ENCODE measurements at places on chromosomes 4 and X.
A peak's percentile ranks its signal among the peaks of the same experiment; 100 is the strongest.

DNA sequence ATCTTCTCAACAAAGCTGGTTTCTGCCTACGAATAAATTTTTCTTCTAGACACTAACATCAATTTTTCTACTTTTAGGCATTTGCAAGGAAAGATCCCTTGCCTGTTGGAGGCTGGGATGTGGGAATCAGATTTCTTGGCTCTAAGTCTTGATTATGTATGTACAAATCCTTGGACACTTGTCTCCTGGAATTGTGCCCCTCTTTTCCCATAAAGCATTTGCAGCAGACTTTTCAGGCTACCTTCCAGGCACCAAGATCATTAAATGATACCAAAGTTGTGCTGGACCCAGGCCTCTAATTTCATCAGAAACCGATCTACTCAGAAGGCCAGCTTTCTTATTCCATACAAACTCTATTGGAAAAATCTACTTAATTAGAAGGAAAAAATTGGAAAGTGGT lies 339.5 kb upstream of the DIPK2B start:
- no peak for DNase-seq

GRCh38 chrX:21632027-21632426 lies 26.1 kb downstream of the KLHL34 start:
- no peak for DNase-seq

DNA sequence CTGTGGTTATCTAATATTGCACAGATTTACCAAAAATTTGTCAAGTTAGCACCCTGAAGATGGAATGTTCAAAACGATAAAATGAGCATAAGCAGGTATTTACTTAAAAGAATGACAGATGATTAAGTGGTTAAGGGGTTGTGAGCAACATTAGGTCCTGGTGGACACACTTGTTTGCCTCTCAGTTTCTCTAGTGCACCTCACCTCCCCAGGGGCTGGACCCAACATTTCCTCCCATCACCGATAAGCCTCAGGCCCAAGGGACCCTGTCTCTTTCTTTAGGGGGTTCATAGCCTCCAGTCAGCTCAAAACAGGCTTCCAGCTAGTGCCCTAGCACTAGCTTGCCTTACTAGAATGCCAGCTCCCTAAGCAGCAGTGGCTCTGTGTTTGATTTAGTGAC lies 88.0 kb downstream of the ATP11C start:
- no peak for DNase-seq

DNA sequence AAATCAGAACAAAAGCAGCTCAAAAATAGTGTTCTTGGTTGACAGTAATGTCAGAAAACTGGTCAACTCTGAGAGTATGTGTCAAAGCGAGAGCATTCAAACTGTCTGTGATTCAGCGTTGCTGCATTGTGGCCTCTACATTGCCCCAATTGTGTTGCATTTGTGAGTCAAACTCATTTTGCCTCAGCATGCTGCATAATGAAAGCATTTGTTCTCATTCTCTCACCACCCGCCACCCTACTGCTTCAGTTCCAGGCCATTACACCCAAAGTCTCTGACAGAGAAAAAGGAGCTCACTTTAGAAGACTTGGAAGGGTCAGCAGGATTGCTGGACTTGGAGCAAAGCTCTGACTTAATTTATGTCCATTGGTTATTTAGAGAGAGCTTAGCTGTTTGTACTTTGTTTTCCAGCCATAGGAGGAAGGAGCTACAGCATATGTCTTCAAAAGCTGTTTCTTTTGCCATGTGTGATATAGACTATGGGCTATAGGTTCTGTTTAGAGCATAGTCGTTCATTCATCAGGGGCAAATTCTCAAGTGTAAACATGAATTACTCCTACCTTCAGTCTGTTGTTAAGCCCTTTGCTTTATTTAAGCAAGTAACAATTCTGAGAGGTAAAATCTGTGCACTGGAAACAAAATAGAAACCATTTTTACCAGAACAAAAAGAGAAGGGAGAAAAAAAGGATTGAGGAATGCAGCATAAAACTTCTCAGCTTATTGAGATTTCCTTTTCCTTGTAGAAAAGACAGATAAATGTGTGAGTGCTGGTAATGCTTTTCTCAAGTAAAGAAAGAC lies 153.4 kb upstream of the ANK2 start:
- no peak for DNase-seq

GRCh38 chr4:27428661-27429060 lies 568.0 kb downstream of the STIM2 start:
- no peak for DNase-seq

DNA sequence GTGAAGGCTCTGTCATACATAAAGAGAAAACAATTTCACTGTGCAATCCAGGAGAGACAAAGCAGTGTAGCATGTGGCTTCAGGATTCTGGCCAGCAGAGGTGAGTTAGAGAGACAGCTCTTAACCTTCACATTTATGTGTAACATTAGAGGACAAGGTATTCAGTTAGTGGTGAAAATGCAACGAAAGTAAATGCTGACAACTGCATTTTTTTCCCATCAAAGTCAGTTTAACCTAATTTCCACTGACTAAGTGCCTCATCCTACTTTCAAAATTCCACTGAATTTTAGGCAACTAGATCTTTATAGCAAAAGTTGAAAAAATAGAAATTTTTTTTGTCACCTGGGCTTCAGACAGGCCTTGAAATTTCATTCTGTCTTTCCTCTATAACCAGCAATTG lies 130.8 kb upstream of the LNX1 start:
- no peak for DNase-seq

GRCh38 chr4:150261571-150261970 lies 183.3 kb downstream of the DCLK2 start:
- no peak for DNase-seq

DNA sequence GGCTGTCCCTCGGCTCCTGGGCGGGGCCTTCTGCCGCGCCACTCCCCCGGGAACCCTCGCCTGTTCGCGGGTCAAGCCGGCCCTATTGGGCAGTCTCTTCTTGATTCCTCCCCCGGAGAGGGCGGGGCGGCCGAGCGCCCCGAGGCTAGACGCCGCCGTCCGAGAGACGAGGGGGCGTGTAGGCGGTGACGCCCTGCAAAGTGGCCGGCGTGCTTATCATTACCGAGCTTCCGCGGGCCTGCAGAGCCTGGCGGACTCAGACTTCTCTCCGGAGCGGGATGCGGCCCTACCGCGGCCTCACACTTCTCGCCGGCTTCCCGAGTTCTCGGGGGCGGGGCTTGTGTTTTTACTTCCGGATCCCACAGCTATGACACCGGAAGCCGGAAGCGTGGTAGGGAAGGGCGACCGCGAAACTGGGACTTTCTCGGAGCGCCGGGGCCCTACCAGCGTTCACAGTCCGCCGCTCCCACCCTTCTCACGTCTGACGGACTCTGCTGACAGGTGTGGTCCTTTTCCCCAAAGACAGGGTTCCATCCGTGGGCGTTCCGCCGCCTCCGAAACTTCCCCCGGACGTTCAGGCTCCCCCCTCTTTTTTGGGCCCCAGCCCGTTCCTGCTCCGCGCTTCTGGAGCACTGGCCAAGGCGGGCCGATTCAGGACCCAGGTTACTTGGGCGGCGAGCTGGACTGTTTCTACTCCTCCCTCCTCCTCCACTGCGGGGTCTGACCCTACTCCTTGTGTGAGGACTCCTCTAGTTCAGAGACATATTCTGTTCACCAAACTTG lies at the start of gene IKBKG:
TSS of gene IKBKG (plus strand) at position 376 of the 783 bp plus-strand sequence. CDS start 4,383 bp downstream, outside the sequence.
- peak; percentile 78 for DNase-seq

GRCh38 chrX:124504111-124504983 lies 158.0 kb downstream of the SH2D1A start:
- no peak for DNase-seq

- DNase-seq: no peak
Observed at GRCh38 chr4:182369211-182369610, 126.0 kb downstream of the TENM3 start.

GRCh38 chr4:81792521-81792920 lies 320.8 kb upstream of the RASGEF1B start:
- no peak for DNase-seq

DNA sequence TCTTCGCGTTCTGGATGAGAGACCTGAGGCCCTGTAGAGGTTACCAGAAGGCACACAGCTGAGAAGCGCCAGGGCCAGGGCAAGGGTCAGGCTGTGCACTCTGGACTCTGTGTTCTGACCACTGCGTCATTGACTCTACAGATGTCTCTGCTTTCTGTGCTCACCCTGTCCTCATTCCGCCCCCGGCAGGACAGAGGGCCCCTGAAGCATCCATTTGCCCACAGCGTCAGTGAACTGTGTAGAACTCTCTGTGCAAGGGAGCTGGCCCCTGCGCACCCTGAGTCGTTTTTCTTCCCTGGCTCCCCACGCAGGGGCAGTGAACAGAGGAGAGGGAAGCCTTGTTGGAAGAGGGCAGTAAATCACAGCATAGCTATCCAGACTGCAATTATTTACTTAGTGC lies 6.1 kb upstream of the WAS start:
- no peak for DNase-seq

DNA sequence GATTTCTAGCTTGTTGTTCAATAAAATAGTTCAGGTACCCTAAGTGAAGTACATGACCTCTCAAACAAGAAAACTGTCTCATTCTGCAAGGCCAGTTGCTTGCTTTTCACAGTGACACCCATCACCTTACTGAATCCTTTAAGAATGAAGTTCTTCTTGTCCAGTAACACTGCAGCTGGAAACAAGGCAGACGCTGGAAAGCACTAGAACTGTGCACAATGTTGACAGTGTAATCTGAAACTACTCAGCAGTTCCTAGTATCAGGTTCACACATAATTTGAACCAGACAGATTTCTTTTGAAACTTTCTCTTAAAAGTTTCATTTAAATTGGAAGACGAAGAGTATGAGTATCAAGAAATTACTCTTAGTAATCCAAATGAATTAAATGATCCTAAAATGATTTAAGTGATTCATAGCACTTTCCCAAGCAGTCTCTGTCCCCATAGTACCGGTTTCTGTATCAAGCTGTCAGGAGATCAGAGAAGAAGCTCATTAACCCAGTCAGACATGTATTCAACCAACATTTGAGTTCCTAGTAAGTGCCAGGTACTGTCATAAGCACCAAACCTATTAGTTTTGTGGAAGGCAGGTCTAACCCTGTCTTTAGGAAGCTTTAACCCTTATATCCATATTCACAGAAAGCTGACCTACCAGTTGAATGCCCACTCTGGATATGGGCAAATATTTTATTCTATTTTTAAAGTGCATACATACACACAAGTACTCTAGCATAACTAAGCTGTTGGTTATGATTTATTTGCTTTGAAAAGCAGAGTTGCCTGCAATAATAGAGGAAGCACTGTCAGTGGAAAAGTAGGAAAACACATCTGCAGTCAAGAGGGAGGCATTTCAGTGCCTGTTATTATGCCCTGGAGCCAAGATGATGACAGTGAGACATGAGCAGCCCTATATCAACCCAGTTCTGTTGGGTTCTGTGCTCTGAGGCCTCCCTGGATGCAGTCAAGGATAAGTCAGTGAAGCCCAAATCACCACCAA lies 63.6 kb downstream of the PALLD start:
- DNase-seq: no peak

- no peak for DNase-seq
Observed at GRCh38 chr4:85756938-85757337, 282.0 kb downstream of the ARHGAP24 start.

GRCh38 chr4:106676173-106676921 lies 307.8 kb upstream of the GIMD1 start:
- DNase-seq: no peak

GRCh38 chrX:154490021-154490413 lies 412 bp downstream of the SLC10A3 start:
- no peak for DNase-seq

- DNase-seq: no peak
Observed at GRCh38 chr4:110849461-110849860, 226.6 kb upstream of the PITX2 start.

GRCh38 chr4:24527371-24527770 lies 57.0 kb downstream of the DHX15 start:
- no peak for DNase-seq

DNA sequence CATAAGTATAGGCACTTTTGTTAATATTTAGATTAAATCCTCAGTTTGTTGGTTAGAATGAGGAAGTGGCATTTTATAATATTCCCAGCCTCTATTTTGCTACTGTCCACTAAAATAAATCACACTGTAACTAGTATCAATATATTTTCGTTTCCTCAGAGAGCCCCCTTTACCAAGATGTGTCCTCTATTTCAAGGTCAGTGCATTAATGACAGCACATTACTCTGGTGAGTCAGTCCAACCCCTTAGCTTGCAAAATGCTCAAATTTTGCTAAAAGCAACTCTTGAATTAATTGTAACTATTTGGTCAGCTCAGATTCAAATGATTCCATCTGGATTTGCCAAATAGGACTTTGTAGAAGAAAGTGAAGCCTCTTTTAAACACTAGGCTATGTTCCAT lies 199.3 kb downstream of the PDHA2 start:
- DNase-seq: no peak

DNA sequence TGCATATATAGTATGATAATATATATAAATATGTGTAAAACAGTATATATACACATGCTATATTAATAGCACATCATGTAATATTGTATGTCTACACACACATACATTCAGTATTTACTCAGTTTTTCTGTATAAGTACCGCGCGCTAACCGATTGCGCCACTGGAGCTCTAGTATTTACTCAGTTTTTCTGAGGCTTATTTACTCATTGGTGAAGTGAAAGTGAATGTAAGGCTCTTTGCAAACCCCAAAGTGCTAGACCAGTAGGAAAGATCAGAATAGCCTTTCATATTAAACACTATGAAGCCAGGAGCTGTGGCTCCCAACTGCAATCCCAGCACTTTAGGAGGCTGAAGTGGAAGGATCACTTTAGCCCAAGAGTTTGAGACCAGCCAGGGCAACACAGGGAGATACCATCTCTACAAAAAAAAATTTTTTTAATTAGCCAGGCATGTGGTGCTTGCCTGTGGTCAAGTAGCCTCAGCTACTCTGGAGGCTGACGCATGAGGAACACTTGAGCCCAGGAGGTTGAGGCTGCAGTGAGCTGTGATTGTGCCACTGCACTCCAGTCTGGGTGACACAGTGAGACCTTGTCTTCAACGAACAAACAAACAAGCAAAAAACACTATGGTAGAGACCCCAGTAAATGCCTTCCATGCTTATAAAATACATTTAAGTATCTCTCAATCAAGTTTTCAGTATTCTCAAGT lies 125.8 kb downstream of the KIT start:
- no peak for DNase-seq

- DNase-seq: no peak
Observed at GRCh38 chr4:48195374-48195773, 61.3 kb upstream of the TXK start.

DNA sequence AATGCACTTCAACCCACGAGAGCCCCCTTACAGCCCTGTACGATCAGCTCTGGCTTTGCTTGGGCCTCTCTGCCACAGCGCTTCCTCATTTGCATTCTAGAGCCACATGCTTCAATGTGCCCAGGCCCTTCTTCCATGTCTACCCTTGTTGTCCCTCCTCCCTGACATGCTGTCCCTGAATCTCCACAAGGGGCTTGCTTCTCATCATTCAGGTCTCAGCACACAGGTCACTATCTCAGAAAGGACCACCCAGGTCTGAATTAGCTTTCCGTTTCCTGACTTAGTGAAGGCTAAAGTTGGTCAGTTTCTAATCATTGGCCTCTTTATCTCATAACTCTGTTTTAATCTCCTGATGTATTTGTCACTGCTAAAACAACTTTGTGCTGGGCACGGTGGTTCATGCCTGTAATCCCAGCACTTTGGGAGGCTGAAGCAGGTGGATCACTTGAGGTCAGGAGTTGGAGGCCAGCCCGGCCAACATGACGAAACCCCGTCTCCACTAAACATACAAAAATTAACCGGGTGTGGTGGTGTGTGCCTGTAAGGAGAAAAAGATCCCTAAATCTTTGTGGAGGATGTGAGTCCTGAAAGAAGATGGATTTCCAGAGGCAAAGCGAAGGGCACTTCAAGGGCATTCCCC lies 17.9 kb upstream of the SLC34A2 start:
- no peak for DNase-seq
